Eye (tissue), 1 donor: ENCODE measurements at places on chromosomes 1 and 21.

- DNase-seq = peak; percentile 23
These were observed 6.9 kb downstream of the THRAP3 start for GRCh38 chr1:36231191-36231590.

DNA sequence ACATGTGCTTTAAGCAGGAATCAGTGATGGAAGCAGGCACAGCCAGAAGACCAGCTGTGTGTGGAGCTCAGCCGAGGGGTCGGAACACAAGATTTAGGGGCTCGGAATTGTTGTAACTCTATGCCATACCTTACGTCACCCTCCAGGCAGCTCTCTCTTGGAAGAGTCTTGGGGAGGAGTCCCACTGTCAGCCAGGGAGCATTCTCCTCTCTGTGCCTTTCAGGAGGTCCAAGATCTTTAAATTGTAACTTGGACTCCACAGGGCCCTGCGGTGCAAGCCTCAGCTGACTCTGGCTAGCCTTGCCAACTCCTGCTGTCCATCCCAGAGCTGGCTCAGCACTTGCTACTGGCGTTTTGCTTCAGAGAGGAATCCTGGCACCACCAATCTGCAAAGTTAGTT, 26.4 kb upstream of the ROR1 start:
- DNase-seq = peak; percentile 51

- no peak for DNase-seq
These were observed 10.1 kb upstream of the EFNA1 start for GRCh38 chr1:155117610-155118009.

- DNase-seq = no peak
These were observed 123.3 kb downstream of the KCNN3 start for GRCh38 chr1:154746622-154747299.

- no peak for DNase-seq
These were observed 306.3 kb upstream of the RGS18 start for GRCh38 chr1:191851799-191852595.

DNA sequence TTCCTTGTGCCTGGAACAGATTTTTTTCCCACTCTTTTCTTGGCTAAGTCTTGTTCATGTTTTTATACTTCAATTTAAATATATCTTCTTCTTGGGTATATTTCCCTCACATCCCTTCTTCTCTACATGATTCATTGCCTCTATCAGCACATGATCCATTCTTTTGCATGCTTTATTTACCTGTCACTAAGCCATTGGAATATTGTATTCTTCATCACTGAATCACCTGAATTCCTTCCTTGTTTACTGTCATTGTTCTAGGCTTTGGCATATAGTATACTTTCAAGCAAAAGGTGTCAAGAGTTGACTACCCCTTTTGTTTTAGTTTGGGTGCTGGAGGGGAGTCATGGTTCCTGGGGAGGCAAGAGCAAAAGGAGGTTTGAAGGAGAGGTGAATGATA, 464.5 kb upstream of the LRRC7 start:
- DNase-seq = no peak

- no peak for DNase-seq
These were observed 328.4 kb downstream of the PLA2G4A start for GRCh38 chr1:187157115-187157514.

GRCh38 chr1:67685558-67686266, 711 bp downstream of the GADD45A start:
- DNase-seq = no peak

DNA sequence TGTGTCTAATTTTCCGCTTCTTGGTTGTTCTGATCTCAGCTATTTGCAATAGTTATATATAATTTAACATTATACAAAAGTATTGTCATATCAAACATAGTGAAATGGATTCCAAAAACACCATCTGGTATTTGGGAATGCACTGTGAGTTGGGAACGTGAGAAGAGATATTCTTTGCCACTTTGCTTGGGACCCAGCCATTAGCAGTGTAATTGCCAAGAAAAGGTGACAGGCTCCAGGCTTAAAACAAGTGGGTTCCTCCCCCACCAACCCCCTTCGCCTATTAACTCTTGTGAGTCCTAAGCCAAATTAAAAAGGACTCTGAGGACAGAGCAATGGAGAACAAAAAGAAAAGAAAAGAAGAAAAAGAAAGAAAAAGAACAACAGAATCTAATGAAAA, 186.7 kb upstream of the NFIA start:
- DNase-seq = peak; percentile 43

DNA sequence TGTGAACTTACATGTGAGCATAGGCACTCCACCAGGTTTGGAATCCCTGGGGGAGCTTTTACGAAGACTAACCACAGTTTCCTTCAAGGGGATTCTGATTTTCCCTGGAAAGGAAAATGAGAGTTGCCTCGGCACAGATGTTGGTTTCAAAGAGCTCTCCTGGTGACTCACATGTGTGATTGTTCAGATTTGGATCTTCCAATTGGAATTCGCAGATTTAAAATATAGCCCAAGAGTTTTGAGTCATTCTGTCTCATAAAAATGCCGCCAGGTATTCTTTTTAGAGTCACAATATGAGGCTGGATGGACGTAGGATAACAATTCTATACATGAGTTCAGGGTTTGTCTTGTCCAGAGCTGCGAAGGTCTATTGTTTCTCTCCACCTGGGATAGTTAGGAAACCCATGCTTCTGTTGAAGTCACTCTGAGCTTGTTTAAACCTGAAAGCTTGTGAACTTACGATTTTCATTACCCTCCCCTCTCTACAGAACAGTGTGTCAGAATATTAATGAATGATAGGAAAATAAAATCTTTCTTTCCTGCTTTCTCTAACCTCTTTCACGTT, 64.9 kb downstream of the TGFB2 start:
- no peak for DNase-seq

DNA sequence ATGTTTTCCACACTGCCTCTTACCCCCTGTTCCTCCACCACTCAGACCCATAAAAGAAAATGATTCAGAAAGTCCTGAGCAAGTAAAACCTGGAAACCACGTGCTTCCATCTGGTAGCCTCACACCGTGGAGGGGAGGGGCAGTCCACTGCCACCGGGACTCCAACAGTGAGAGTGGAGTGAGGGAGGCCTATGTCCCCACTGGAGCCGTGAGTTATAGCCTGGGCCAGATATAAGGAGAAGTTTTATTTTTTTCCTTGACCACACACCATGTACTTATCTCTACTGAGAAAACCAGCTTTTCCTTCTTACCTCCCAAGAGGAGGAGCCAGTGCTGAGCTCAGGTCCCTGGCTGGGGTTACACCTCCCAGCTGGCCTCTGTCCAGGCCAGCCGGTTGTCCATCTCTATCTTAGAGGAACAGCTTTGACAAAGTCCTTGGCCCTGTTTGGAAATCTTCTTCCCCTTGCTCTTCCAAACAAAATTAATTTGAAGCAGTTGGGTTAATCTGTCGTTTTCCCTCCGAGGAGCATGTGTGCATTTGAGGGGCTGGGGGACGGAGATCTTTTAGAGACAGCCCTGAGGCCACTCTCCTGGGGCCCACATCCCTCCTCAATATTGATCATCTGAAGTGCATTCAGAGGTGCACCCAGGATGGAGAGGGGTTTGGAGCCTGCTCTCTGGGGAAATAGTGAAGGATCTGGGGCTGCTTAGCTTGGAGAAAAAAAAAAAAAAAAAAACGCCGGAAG, 49.1 kb upstream of the SERBP1 start:
- no peak for DNase-seq

DNA sequence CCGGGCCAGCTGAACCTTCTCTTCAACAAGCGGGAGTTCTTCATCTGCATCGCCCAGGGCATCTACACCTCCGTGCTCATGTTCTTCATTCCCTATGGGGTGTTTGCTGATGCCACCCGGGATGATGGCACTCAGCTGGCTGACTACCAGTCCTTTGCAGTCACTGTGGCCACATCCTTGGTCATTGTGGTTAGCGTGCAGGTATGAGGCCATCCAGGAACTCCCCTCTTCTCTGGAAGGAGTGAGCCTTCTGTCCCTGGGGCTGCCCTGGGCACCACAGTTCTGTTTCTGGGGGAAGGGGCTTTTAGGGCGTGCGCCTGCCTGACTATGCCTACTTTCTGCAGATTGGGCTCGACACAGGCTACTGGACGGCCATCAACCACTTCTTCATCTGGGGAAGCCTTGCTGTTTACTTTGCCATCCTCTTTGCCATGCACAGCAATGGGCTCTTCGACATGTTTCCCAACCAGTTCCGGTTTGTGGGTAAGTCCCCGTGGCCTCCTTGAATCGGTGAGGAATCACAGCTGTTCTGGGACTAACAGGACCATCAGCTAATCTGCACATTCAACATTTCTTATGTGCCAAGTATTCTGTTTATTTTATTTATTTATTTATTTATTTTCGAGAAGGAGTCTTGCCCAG, 21.1 kb downstream of the ATP8B2 start:
- DNase-seq = no peak

DNA sequence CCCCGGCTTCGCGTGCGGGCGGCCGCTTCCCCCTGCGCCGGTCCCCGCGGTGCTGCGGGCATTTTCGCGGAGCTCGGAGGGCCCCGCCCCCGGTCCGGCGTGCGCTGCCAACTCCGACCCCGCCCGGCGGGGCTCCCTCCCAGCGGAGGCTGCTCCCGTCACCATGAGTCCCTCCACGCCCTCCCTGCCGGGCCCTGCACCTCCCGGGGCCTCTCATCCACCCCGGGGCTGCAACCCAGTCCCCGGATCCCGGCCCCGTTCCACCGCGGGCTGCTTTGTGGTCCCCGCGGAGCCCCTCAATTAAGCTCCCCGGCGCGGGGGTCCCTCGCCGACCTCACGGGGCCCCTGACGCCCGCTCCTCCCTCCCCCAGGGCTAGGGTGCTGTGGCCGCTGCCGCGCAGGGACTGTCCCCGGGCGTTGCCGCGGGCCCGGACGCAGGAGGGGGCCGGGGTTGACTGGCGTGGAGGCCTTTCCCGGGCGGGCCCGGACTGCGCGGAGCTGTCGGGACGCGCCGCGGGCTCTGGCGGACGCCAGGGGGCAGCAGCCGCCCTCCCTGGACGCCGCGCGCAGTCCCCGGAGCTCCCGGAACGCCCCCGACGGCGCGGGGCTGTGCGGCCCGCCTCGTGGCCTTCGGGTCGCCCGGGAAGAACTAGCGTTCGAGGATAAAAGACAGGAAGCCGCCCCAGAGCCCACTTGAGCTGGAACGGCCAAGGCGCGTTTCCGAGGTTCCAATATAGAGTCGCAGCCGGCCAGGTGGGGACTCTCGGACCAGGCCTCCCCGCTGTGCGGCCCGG, 159.2 kb downstream of the RUNX1 start:
- DNase-seq = peak; percentile 92

- peak; percentile 32 for DNase-seq
These were observed 50.0 kb downstream of the MRPL37 start for GRCh38 chr1:54249819-54250435.

- DNase-seq = no peak
These were observed 17.5 kb downstream of the DMAP1 start for GRCh38 chr1:44230796-44231195.

DNA sequence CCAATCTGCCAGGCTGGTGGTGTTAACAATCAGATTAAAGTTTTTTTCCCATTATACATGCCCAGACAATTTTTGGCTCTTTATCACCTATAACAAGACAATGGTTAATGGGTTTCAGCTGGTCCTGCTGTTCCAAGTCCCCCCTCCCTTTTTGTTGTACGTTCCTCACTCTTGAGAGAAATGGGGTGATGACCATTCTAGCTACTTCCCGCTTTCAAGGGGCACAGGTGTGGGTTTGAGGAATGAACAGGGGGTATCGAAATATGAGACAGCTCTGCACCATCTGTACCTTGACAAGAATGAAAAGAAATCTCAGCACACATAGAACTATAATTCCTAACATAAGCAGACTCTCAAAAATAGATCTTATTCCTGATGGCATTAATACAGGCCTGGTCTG, 326.8 kb downstream of the PTPRU start:
- no peak for DNase-seq

DNA sequence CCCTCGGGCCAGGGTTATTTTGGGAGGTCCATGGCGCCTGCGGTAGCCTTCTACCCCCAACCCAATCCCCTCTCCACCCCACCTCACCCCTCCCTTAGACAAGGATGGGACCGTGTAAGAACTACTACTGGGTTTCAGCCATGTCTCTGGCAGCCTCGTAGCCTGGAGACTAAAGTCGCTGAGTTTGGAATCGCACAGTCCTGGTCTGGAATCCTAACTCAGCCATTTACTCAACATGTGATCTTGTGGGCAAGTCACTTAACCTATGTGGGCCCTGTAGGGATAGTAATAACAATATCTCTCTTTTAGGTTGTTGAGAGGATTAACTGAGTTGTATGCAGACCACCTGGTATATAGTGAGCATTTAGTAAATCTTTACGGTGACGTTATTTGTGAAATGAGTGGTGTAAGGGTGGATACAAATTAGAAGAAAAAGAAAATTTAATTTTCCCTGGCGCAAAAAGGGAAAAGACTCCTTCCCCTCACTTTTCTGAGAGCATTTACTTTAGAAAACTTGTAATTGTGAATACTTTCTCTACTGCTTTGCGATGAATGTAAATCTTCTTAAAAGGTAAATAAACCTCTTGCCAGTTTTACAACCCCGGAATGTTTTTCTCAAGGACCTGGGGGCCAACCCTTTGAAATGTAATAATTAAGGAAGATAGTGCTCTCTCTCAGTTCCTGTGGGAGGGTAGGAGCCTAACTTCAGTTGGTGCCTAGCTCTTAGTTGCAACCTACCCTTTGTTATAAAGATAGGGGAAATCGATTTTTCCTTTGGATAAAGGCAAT, 615 bp upstream of the MRPS15 start:
- no peak for DNase-seq

GRCh38 chr1:147551036-147551435, 9.7 kb downstream of the BCL9 start:
- no peak for DNase-seq

DNA sequence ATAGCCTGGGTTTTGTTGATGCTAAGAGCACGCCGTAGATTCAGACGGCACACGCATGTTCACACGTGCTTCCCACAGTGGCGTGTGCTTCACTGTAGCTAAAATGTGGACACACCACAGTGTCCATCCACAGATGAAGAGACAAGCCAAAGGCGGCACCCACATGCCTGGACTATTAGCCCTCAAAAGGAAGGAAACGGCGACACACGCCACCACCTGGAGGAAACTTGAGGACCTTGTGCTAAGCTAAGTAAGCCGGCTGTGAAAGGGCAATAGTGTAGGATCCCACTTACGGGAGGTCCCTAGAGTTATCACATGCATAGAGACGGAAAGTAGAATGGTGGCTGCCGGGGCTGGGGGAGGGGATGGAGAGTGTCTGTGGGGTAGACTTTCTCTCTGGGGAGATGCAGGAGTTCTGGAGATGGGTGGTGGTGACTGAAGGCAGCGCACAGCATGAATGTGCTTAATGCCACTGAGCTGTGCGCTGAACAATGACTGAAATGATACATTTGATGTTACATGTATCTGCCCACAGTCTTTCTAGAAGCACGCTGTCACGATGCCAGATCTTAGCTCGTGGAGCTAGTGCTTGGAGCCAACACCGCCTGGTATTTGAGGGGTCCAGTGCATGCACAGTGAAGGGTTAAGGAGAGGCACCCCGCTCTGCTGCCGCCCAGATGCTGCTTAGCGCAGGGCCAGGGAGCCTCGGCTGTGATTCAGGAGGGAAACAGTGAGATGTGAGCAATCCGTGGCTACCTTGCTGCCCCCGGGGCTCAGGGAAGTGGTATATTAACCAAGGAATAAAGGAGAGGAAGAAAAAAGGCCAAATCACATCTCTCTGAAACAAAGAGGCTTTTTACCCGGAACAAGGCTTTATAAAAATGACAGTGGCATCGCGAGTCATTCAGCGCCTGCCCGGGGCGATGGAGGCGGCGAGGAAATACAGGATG, 103.7 kb downstream of the PRDM16 start:
- DNase-seq = no peak

- no peak for DNase-seq
These were observed 122.4 kb upstream of the UBE2U start for GRCh38 chr1:64080941-64081562.

- DNase-seq = peak; percentile 78
These were observed 8.0 kb upstream of the BARHL2 start for GRCh38 chr1:90724926-90725656.
